ENCODE measurements at places on chromosomes 12 and 14. TPM values are rescaled to one million over a fixed set of nuclear protein-coding genes. Genes with fewer than 3 reads are reported as not detected.

DNA sequence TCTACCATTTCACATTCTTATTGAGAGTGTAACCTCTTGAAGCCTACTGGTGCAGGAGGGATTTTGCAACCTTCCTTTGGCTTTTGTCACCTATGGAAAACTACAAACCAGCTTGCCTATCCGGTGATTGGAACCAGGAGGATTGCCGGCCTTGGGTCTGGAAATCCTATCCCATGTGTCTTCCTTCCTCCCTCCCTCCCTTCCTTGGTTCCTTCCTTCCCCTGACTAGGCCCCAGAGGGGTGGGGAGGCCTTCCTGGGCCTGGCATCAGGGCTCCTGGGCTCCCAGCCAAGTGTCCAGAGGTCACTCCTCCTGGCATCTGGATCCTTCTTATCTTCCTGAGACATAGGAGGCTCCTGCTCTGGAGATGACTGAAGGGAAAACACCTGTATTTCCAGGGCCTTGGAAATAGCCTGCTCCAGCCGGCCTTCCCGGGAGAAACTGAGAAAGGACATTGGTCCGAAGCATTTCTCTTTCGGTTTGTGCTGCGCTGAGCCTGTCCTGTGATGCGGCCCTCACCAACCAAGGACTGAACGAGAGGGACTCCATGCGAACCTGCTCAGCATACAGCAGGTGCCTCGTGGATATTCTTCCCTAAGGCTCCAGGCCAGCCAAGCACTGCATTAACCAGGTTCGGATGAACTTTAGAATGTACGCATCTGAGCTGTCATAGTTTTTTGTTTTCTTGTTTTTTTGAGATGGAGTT is 43.4 kb downstream of the PSMA6 start:
- no peak for DNase-seq
- no peak overlapping the region for H3K4me3 ChIP-seq
- no peaks in the 10 kb centered on the region for H3K27me3 ChIP-seq
- peaks cover 41% of the 10 kb centered on the region for H3K4me1 ChIP-seq

GRCh38 chr12:14780859-14781258 is 22.4 kb downstream of the WBP11 start:
- H3K27me3 ChIP-seq = no peaks in the 10 kb centered on the region
- no peaks in the 10 kb centered on the region for H3K36me3 ChIP-seq
- H3K27ac ChIP-seq = no peak overlapping the region
- H3K4me3 ChIP-seq = no peak overlapping the region

ALDH1L2 gene
- 13.2 TPM for total RNA-seq

GRCh38 chr12:116222358-116222757 is 55.1 kb downstream of the MED13L start:
- H3K4me3 ChIP-seq = no peak overlapping the region
- H3K36me3 ChIP-seq = no peaks in the 10 kb centered on the region
- no peak overlapping the region for H3K27ac ChIP-seq
- H3K27me3 ChIP-seq = no peaks in the 10 kb centered on the region
- no peak for DNase-seq

DCN gene
- 1.5 TPM for total RNA-seq

DNA sequence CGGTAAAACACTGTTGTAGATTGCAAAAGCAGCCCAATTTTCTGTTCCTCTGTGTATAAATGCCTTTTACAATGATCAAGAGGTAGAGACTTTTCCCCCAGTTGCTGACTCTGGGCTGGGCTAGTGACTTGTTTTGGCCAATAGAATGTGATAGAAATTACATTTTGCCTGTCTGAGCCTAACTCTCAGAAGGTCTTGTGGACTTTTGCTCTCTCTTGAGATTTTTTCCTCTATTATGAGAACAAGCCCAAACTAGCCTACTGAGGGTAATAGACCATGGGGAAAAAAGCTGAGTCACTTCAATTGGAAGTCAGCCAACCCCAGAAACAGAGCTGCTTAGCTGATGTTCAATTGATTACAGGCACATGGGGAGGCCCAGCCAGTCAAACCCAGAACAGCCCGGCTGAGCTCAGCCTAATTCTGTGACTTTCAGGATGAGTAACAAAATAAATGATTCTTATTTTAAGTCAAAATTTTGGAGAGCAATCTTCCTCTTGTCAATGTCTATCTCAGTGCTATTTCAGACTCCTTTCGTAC is 61.4 kb downstream of the MYF5 start:
- H3K36me3 ChIP-seq = no peaks in the 10 kb centered on the region
- H3K27me3 ChIP-seq = no peaks in the 10 kb centered on the region
- H3K27ac ChIP-seq = peak overlapping the region; percentile 95
- DNase-seq = peak; percentile 99

RAB3IP gene
- total RNA-seq = 22.7 TPM

- no peak overlapping the region for H3K4me3 ChIP-seq
- H3K4me1 ChIP-seq = no peaks in the 10 kb centered on the region
- no peaks in the 10 kb centered on the region for H3K27me3 ChIP-seq
- no peak overlapping the region for H3K27ac ChIP-seq
- DNase-seq = no peak
Measured at GRCh38 chr14:38623661-38624060, 367.8 kb upstream of the CLEC14A start.

- peaks cover 49% of the 10 kb centered on the region for H3K4me1 ChIP-seq
- no peaks in the 10 kb centered on the region for H3K36me3 ChIP-seq
- DNase-seq = no peak
- no peaks in the 10 kb centered on the region for H3K27me3 ChIP-seq
- H3K4me3 ChIP-seq = no peak overlapping the region
Measured at GRCh38 chr12:104521731-104522130, 65.0 kb downstream of the CHST11 start.

GALNT16 gene
- 0.03 TPM for total RNA-seq

All from GM12878 (cell line).